ENCODE measurements at places on chromosomes 12 and 14. TPM values are rescaled to one million over a fixed set of nuclear protein-coding genes. Genes with fewer than 3 reads are reported as not detected.

The SLC39A5 gene
- total RNA-seq = not detected

The ZFYVE26 gene
- 5.5 TPM for total RNA-seq

The COPS7A gene
- 48.4 TPM for total RNA-seq

The C12orf54 gene
- not detected for total RNA-seq

The IGF1 gene
- total RNA-seq = not detected

The DCTN2 gene
- 190 TPM for total RNA-seq

The DPF3 gene
- total RNA-seq = 0.13 TPM

The RNASE7 gene
- 0.07 TPM for total RNA-seq

The RNF212B gene
- total RNA-seq = not detected

The AMN gene
- total RNA-seq = 0.54 TPM

The MIP gene
- not detected for total RNA-seq

The SIX6 gene
- not detected for total RNA-seq

The AKAP3 gene
- 0.09 TPM for total RNA-seq

The PLCZ1 gene
- not detected for total RNA-seq

The PPM1H gene
- total RNA-seq = 7.1 TPM

The PRB2 gene
- total RNA-seq = not detected

The ABCD2 gene
- total RNA-seq = not detected

The ITGB7 gene
- total RNA-seq = 0.58 TPM

The CMTM5 gene
- not detected for total RNA-seq

The EIF2S3B gene
- 0.65 TPM for total RNA-seq

The METTL25 gene
- 2.6 TPM for total RNA-seq

The SAMD15 gene
- 2.5 TPM for total RNA-seq

The GDF3 gene
- total RNA-seq = not detected
